ENCODE measurements at places on chromosomes 12 and 14. TPM values are rescaled to one million over a fixed set of nuclear protein-coding genes. Genes with fewer than 3 reads are reported as not detected.

Gene ZNF891
- total RNA-seq = 2.3 TPM

Gene DGLUCY
- total RNA-seq = 114 TPM

Gene LBHD2
- total RNA-seq = not detected

Gene YY1
- 60.8 TPM for total RNA-seq

Gene E2F7
- 0.89 TPM for total RNA-seq

Gene OAS2
- total RNA-seq = 4.6 TPM

Gene CLEC4C
- not detected for total RNA-seq

Gene TBX3
- 13.9 TPM for total RNA-seq

Gene ADAMTS20
- not detected for total RNA-seq

Gene SLC6A12
- total RNA-seq = 5.1 TPM

Gene GLT8D2
- total RNA-seq = 2.5 TPM

Gene APOF
- not detected for total RNA-seq

Gene TAS2R42
- total RNA-seq = not detected

Gene PLEK2
- 15.0 TPM for total RNA-seq

Gene GALNT9
- total RNA-seq = 0.43 TPM

Gene PTCSC3
- not detected for total RNA-seq

Gene PCED1B
- 2.2 TPM for total RNA-seq

Gene A2M
- total RNA-seq = 83.5 TPM

Gene LRRC43
- 0.51 TPM for total RNA-seq

Gene ARHGEF40
- 47.8 TPM for total RNA-seq

Gene ITPR2
- total RNA-seq = 33.3 TPM

Gene ITGA7
- total RNA-seq = 449 TPM

Gene TEDC1
- total RNA-seq = 11.8 TPM

Gene PLEKHG7
- 1.2 TPM for total RNA-seq

Gene KRT78
- not detected for total RNA-seq

Gene LHX5
- not detected for total RNA-seq

Gene OLR1
- not detected for total RNA-seq

Gene SLC25A21
- 0.61 TPM for total RNA-seq

Gene TMTC1
- 2.5 TPM for total RNA-seq

Gene CIROP
- total RNA-seq = 0.13 TPM

Gene RNU4-1
- 2,217 TPM for total RNA-seq

Gene TOGARAM1
- 17.0 TPM for total RNA-seq

Gene TNFAIP2
- total RNA-seq = 40.2 TPM

Gene ST8SIA1
- total RNA-seq = 3.2 TPM

Gene SALL2
- total RNA-seq = 1.2 TPM

Gene RHNO1
- 8.7 TPM for total RNA-seq

Gene RHEBL1
- 0.23 TPM for total RNA-seq

Gene SOX5
- 2.8 TPM for total RNA-seq

Gene C1S
- 304 TPM for total RNA-seq

Gene POLE2
- total RNA-seq = 1.7 TPM

Gene KRT2
- 0.12 TPM for total RNA-seq

Gene RNASE3
- not detected for total RNA-seq

Gene B4GALNT1
- 2.2 TPM for total RNA-seq
